ENCODE measurements at places on chromosomes 6 and 20.

DNA sequence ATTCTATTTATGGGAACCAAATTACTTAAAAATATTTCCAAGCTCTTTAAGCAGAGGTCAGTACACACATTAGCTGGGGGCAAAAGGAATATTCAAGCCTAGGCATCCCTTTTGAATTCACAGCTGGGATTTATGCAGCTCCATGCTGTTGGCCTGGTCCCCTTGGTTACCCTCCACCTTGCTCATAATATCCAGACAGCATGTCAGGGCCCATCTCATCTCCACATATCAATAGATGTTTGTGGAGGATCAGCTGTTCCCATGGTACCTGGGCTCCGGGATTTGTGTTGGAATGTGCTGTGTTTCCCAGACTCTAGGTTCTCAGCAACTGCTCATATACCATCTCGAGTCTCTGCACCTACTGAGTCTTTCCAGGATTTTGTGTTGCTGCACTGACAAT lies 534.8 kb downstream of the BMP2 start:
- no peak for DNase-seq

GRCh38 chr20:2521369-2522305 lies 12.9 kb upstream of the ZNF343 start:
- DNase-seq = peak; percentile 13

DNA sequence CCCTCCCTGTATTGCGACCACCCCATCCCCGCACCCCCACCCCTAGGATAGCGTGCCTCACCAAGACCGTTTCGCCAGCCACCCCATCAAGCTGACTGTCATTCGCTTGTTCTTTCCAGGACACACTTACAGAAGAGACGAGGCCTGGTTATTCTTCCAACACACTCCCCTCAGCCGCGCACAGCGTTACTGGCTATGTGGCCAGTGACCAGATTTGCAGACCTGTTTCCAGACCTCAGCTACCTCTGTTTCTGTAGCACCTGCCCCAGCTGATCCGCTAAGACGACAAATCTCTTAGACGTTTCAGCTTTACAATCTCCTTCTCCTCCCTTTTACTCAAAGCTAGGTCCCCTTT lies 26.1 kb downstream of the HLA-F start:
- DNase-seq = no peak

GRCh38 chr20:44849703-44850102 lies 35.8 kb upstream of the YWHAB start:
- no peak for DNase-seq

DNA sequence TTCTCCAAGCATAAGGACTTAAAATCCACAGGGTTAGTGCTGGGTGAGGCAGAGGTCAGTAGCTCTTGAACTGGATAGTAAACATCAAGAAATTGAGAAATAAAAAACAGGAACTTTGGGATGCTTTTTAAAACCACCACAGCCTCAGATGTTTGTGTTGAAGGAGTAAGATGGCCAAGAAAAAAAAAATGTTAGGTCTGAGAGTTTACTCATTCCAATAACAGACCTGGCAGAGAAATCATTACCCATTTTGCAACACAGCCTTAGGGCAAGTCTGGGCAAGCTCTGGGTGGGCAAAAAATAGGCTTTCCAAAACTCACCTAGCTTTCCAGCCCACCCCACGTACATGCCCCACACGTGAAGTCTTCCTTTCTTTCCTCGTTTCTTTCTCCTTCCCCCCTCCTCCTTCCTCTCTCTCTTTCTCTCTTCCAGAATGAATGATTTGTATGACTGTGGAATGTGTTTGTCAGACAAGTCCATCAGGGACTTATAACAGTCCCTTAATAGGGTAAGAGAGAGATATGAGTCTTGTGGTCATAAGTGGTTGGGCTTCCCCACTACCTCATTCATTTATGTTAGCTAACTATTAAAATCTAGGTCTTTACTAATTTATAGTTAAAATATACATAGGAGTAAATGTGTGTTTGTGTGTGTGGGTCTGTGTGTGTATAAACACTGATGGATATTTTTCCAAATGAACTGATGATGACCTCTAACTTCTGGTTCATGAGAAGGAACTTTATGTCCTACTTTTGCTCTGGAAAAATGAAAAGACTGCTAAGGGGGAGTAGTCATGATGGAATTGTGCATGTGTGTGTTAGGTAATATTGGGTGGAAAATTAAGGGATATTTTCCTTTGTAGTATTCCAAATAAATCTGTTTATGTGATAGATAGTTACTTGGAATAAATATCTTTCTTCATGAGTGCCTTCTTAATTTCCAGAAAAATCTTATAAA lies 18.0 kb upstream of the DSE start:
- no peak for DNase-seq

DNA sequence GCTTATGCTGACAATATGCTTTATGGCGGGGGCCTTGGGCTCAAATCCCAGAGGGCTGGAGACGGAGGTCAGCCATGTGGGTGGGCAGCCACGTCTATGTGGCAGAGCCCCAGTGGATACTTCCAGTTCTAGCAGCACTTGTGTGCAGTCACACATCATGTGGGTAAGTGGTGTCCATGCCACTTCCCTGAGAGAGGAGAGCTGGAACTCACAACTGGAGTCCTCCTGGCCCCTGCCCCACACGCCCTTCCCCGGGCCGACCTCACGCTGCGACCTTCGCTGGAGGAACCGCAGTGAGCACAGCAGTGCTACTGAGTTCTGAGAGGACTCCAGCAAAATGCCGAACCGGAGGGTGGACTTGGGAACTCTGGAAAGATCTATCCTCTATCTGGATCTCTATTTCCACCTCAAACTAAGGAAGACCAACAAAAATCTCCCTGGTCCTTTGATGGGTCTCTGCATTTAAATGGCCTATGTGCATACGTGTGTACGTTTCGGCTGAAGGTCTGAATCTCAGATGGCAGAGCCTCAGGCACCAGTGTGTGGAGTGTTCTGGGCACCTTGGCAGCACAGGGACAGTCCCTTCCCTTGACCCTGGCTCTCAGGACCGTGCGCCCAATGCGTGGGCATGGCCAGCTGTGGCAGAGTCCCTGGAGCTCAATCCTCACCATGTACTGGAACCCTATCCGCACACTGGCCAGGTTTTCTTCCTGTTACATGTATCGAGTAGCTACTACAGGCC lies 55.4 kb downstream of the GNAS-AS1 start:
- DNase-seq = no peak

DNA sequence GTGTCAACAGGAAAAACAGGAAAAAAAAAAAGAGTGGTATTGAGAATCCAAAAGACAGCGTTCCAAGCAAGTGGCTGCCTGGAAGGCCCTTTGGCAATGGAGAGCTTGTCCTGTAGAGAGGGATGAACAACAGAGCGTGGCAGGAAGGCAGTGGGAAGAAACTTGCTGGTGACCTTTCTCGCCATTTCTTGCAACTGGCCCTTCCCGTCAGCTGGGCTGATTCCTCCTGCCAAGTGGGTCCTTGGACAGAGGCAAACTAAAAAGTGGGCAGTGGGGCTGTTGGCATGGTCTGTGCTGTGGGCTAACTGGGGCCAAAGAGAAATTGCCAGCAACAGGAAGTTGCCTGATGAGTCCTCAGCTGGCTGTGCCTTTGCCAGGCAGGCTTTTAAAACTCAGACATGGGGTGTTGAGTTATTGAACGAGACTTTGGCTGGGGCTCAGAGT lies 43.9 kb upstream of the CLDN20 start:
- no peak for DNase-seq

- DNase-seq = no peak
Measured at GRCh38 chr6:83199173-83199862, 6.2 kb downstream of the RWDD2A start.

DNA sequence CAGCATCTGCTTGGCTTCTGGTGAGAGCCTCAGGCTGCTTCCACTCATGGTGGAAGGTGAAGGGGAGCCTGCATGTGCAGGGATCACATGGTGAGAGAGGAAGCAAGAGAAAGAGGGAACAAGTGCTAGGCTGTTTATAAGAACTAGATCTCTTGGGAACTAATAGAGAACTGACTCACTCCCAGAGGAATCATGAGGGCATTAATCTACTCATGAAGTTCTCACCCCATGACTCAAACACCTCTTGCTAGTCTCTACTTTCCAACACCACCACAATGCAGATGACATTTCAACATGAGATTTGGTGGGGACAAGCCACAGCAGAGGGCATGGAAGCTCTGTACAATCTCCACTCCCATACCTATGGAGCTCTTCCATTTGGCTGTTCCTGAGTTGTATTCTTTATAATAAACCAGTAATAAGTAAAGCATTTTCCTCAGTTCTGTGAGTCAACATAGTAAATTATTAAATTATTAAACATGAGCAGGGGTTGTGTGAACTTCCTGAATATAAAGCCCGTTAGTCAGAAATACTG lies 524.1 kb upstream of the NRSN1 start:
- no peak for DNase-seq

DNA sequence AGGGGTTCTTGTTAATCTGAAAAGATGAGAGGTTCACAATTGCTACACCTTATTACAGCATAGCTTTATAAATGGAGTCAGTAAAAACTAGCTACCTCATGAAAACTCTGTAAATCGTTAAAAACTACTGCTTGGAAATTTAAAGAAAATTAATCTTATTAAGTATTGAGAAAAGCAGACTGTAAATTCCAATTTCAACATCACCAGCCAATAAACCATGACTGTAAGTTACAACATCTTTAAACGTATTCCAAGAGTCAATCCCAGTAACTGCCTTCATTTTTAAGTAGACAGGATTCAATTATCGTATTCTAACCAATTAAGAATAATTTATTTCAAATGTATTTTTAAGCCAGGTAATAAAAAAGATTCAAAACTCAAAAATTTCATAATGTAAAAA lies 70.3 kb downstream of the ATG5 start:
- no peak for DNase-seq

- no peak for DNase-seq
Measured at GRCh38 chr20:48787861-48788375, 39.9 kb downstream of the PREX1 start.

GRCh38 chr6:169173532-169174268 lies 79.9 kb downstream of the THBS2 start:
- DNase-seq = no peak

Data from stimulated activated CD4-positive, alpha-beta T cell treated with anti-CD3 and anti-CD28 coated beads, Interleukin-15, amount 100 ng/mL, for 48 hours (primary cell).